ENCODE measurements at places on chromosomes 12 and 14.

DNA sequence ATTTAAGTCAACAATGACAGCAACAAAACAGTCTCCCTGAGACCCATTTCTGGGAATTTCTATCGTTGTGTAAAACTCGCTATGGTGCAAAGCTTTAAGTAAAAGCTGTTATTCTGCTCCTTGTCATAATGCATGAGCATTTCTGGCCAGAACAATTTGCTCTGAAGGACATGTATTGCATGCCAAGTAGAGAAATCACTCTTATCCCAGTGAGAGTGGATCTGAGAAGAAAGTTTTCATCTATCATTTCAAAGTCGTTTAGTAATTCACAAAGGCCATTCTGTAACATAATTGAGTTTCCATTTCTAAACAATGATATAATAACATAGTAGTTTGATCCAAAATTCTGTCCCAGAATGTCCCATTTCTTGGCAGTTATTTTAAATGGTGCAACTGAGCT is 86.6 kb downstream of the TBC1D30 start:
- peak; percentile 84 for DNase-seq

GRCh38 chr12:124453419-124454351 is 113.7 kb downstream of the NCOR2 start:
- peak; percentile 93 for DNase-seq

DNA sequence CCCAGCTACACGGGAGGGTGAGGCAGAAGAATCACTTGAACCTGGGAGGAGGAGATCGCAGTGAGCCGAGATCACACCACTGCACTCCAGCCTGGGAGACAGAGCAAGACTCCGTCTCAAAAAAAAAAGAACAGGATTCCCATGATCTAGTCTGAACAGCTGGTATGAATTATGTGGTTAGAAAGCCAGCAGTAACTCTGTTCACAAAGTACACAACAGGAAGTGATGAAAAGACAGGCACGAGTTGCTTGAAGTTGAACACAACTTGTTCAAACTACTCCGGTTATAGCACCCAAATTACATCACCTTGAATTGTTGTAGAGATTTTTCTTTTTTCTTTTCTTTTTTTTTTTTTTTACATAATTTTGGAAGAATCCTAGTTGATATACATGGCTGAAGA is 238.8 kb upstream of the RGS6 start:
- peak; percentile 84 for DNase-seq

DNA sequence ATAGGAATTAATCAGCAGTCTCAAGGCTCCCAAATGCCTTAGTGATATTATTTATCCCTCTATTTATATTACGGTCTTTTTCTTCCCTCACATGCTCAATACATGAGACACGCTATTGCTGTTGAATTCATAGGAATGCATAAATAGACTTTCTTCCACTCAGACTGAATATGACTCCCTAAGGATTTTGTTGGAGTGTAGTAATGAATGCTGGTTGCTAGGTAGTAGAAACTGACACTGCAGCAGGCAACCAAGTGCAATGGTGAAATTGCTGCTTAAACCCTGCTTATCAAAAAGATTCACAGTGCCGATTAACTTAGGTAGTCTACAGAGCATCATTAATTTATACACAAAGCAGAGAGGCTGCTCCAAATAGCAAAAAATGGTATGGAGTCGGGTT is 168.2 kb downstream of the KCNC2 start:
- peak; percentile 14 for DNase-seq

DNA sequence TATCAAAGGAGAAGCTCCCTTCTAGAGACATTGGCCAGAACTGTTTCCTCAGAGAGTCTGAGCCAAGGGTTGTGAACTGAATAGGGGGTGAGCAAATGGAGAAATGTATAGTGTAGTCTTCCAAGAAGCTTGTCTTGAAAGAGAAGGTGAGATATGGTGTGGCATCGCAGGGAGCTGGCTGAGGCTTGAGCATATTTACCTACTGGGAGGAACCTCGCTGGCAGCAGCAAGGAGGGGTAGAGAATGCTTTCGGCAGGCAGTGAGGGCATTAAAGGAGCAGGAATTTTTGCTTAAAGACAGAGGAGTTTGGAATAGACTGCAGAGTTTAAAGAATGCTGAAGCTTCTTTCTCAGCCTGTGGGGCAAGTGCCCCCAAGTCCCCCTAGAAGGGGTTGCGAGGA is 59.3 kb upstream of the PRMT8 start:
- no peak for DNase-seq

- no peak for DNase-seq
These were observed 70.2 kb downstream of the MED13L start for GRCh38 chr12:116207274-116207673.

- no peak for DNase-seq
These were observed 208.8 kb upstream of the EEA1 start for GRCh38 chr12:93137656-93138612.

- DNase-seq: no peak
These were observed 34.6 kb downstream of the CEP128 start for GRCh38 chr14:80906946-80907345.

DNA sequence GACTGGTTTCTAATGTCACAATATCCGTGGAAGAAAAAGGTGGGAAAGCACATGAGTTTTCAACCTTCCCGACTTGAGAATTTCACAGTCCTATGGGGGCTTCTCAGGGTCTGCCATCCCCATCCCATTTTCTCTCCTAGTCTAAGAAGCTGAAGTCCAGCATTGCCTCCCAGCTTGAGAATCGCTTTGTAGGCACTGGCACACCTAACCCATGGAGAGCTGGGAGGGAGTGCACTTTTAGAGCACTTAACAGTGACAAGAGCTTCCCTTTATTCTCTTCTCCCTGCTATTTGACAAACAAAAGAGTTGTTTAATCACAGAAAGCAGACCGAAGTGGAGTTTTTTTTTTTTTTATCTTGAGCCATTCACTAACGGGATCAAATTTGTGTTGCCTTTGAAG is 22.8 kb upstream of the SRRM4 start:
- DNase-seq: no peak

DNA sequence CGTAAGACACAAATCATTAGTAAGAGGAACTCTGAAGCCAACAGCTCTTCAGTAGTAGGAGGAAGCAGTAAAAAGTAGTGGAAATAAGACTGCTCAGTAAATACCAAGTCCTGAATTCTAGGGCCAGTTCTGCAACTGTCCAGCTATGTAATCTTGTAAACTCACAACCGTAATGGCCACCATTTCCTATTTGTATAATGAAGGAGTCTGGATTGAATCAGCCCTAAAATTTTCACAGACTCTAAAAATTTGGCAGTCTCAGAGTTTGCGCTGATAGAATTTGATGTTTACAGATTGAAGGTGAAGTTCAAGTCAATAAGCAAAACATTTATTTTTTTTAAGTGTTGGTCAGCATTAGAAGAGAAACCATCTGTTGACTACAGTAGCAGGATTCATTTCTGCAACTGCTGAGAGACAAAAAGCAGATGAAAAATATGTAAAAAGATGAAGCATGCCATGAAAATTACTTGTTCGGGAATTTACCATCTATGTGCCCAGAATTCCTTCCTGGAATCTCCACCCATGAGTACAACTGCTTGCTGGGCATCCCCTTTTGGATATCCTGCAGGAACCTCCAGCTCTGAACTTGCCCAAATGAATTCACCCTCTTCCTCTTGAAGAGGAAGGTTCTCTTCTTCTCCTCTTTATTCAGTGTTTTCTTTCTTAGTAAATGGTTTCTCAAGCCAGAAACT is 47.5 kb downstream of the GALNT4 start:
- no peak for DNase-seq

DNA sequence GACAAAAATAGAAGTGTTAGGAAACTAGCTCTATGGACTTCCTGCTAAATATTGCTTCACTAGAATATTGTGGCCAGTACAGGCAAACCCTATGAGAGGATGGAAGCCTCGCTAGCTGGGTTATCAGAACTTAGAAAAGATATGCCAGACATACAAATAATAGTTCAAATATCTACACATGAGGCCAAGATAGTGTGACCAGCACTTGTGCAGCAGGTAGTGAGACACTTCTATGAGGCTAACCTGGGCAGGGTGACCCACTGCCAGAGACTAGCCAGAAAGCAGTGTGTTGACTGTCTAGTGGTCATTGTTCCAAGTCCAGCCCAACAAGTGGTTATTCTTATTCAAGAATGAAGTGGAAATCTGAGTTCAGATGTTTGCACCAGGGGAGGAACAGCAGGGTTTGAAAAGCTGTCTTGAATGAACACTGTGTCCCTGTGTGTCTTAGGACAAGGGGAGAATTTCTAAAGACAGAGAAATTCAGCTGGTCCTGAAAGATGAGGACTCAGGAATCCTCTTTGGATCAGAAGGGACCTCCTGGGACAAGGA is 16.3 kb downstream of the TSPAN8 start:
- no peak for DNase-seq

DNA sequence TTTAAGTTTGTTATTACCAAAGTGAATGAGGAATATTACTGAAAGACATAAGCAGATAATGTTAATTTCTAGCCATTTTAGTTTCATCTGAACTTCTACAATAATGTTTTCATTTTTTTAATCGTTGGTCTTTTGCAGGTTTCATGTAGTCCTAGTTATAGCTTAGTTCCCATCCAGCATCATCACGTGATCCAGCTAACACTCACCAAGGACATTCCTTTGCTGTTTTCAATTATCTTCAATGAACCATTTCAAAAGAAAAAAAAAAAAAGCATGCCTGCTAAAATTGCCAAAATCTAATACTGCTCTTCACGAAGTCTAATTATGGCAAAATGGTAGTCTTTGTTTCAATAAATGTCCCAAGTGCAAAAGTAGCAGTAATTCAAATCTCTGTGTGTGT is 187.7 kb upstream of the ATXN7L3B start:
- peak; percentile 22 for DNase-seq

DNA sequence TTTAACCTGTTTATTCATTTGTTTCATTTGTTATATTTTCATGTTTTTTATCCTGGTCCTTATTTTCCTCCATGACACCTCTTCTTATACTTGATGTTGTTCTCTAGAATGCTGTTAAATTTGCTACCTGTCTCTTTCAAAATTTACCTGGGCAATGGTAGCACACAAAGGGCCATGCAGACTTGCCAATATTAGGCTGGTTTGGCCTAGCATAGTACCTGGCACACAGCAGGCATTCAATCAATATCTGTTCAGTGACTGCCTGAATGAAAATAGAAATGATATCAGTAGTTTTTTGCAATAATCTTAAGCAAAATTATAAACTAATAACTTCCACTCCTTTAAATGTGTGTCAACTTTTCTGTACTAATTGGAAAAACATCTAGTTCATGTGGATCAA is 325.1 kb downstream of the APAF1 start:
- no peak for DNase-seq

DNA sequence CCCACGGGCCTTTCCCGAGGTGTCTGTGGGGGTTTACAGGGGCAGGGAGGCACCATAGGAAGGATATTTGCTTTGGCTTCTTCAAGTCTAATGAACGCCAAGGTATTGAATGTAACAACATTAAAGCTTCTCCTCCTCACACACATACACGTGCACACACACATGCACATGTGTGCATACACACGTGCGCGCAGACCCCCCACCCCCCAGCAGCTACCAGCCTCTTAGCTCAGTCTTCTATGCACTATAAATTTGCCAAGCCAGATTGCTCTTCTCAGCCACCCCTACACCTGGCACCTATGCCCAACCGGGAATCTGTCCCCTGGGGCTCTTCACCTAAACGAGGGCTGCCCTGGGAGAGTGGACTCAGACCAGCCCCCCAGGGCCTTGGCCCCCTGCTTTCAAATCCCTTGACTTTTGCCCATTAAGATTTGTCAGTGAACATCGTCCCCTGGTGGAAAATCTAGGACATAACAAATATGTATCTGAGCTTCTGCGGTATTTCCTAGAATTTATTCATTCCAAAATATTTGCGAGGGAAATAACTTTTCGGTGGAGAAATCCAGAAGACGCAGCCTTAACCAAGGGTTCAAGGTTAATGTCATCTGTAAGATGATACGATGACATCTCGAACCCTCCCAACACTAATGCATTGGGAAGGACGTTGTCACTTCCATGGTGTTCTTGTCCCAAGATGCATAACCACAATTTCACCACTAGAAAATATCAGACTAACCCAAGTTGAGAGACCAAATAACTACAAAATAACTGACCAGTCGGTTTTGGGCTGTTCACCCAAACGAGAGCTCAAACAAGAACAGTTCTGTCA is 330.4 kb downstream of the MED13L start:
- DNase-seq: no peak

DNA sequence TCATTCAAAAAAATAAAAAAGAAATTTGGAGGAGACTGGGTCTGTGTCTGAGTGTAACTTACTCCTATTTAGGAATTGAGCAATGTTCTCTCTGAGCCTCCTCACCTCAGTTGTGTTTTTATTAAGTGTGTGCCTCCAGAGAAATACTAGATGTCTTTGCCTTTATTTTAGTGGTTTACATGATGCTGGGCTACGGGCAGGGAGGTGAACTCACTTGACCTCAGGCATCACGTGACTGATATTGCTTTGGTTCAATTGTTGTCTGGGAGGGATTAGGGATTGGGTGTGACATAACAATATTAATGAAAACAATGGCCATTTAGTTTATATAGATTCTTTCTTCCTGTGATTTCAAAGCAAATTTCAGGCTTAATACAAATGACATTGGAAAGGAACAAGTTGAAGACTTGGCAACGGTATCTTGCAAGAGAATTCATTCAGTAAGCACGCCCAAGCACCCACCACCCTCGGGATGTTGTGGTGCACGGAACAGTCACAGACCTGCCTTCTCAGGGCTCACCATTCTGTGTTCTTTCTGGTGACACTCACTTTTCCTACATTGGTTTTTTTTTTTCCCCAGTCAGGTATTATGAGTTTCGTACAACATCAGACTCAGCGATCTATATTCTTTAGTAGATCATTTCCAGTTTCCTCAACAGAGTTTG is 77.5 kb downstream of the BMP4 start:
- no peak for DNase-seq

DNA sequence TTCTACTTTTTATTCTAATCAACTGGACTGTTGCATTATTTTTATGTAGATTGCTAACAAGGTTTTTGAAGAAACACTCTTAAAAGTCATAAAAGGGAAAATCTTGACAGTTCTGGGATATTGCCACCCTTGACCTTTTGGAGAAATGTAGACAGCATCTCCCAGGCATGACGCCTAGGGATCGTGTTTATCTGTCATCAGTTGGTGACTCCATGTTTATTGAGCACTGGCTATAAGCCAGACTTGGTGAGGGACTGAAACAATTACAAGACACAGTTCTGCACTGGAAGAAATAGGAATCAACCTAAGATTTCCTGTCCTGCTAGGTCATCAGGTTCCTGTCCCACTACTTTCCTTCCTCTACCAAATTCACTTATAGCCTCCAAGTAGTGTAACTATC is 34.5 kb downstream of the HMGA2 start:
- DNase-seq: no peak

DNA sequence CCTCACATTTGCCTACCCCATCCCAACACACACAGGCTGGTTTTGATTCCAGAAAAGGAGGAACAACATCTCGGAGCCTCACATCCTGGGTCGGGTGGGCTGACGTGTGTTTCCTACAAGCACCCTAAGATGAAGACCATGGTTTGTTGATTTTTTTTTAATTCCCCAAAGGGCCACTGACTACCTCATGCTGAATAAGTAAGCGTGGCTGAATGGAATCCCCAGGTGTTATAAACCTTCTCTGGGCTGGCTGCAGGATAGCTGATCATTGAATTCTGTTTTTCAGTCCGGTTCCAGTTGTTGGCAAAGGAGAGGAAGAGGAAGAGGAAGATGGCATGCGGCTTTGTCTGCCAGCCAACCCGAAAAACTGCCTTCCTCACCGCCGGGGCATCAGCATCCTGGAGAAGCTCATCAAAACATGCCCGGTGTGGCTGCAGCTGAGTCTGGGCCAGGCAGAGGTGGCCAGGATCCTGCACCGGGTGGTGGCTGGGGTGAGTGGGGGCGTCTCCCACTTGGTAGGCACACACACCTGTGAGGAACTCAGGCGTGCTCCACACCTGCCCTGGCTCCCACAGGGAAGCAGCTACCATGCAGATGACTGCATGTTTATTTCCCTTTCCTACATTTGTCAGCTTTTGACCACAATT is 42.0 kb downstream of the RIN3 start:
- DNase-seq: no peak

- DNase-seq: peak; percentile 62
These were observed 27.4 kb downstream of the BCL2L14 start for GRCh38 chr12:12097891-12098690.

Data from muscle of leg (tissue), 16 donors.